Activated naive CD4-positive, alpha-beta T cell treated with anti-CD3 and anti-CD28 coated beads for 36 hours (primary cell): ENCODE measurements at places on chromosomes 3 and 15. TPM values are rescaled to one million over a fixed set of nuclear protein-coding genes. Genes with fewer than 3 reads are reported as not detected.

EPB42 gene
- total RNA-seq, result not detected

DNA sequence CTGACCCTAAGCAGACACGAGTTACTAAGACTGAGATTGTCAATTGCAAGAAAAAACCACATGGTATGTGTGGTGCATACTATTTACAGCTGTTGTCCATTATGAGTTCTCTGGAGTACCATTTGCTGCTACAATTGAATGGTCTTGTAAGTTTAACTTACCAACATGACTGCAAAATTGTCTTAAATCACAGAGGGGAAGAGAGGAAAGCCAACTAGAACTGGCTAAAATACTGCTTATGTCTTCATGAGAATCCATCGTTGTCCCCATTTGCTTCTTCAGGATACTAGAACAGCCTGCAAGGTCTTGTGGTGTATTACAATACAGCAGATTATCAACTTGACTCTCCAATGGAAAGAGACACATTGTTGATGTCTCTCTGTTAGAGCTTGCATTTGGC, 313.2 kb downstream of the AGBL1 start:
- no peak for DNase-seq

DNA sequence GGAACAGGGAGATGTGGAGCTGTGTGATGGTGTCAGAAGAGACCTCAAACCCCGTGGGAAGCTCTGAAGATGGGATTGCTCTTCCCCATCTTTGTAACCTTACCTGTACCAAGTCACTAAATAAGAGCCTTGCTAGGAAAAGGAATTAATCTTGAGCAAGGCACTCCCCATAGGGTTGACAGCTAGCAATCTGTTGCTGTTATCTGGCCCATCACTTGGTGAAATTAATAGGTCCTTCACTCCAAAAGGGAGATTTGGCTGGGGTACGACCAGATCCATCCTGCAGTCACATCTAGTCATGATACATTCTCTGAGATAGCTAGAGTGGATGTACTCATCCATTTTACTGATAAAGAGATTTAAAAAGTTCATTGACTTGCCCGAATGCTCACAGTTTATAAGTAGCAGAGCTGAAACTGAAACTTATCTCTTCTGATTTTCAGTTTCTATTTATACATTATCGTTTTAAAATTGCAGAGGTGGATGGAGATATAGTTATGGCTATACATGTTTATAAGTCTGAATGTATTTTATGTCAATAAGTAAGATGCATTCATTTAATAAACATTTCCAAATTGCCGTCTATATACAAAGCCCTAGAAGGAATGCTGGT, 299.1 kb upstream of the MCTP2 start:
- DNase-seq, result no peak

- DNase-seq, result no peak
These were observed 62.2 kb downstream of the PYDC2 start for GRCh38 chr3:191523148-191523547.
